ENCODE measurements at places on chromosomes 1 and 21.

GRCh38 chr1:2412773-2413494, 570 bp upstream of the PEX10 start:
- no peak for DNase-seq

GRCh38 chr21:34343838-34344381, 19.9 kb upstream of the KCNE2 start:
- DNase-seq, result no peak

- no peak for DNase-seq
These were observed 53.6 kb upstream of the RUNX1 start for GRCh38 chr21:35102488-35103371.

DNA sequence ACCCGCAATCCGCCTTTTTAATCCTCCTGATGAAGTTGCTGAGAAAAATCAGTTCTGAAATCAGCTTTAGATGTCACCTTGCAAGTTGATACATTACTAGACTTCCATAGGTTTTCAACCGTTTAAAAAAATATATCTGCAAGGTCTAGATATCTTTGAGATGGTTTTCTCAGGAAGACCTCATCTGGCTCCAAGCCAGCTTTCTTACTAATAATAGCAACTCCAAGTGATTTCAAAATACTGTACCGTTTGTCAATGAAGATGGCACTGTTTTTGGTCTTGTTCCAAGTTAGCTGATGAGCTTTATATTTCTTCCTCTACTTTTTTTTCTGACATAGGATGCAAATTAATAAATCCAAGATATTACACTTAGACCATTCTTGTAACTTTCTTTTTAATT, 40.3 kb downstream of the LRRC8C start:
- no peak for DNase-seq

GRCh38 chr1:161792740-161793139, 26.6 kb downstream of the ATF6 start:
- no peak for DNase-seq

DNA sequence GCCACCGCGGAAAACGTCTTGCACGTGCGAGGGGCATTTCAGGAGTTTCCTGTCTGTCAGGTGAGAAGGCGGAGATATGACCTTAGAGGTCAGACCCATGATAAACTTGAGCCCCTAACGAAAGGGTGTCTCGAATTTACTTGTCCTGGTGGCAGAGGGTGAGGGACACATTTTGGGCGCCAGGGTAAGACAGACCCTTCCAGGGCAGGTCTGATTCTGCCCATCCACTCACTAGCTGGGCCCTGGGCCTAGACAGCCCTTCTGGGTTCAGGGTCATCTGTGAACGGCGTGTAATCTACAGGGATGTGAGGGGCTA, 395 bp upstream of the CSRP1 start:
- DNase-seq, result no peak

Data from NCI-H187 treated with DMSO at 0.1 percent for 48 hours (cell line).